Memory B cell (primary cell): ENCODE measurements at places on chromosomes 5 and 9.

GRCh38 chr5:109281136-109281690 lies 128.6 kb downstream of the PJA2 start:
- DNase-seq, result no peak

DNA sequence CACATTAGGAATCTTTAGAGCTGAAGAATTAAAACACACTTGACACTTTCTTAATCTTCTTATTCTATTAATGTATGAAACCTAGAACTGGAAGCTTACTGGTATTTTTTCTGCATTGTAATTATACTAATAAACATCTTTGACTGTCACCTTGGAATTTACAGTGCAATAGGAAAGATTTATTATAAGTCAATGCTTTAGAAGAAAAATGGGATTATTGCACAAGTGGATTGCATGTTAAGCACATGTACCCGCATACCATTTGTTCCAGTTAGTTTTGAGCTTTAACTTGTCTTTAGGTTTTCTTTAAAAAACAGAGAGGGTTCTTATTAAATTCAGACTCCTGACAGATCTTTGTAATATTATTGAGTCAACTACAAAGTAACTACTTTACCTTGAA lies 278.5 kb downstream of the CCDC171 start:
- DNase-seq, result no peak

GRCh38 chr9:127451858-127452656 lies 747 bp downstream of the LRSAM1 start:
- DNase-seq, result peak; percentile 21

DNA sequence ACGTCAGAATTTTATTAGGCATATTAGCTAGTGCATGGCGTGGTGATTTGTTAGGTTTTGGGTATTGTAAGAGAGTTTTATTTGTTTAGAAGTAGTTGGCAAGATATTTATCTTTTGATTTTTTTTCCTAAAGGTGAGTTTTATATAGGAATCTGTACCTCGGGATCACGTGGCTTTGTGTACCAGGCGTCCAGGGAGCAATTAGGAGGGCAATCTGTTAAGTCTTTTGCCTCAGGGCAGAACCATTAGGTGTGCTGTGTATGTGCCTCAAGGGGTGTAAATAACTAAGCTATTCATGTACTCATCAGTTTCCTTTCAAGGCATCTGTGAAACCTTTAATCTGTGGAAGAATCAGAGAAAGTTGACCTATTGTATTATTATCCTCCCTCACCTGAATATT lies 39.4 kb downstream of the ZSWIM6 start:
- no peak for DNase-seq
